ENCODE measurements at places on chromosomes 6 and 20.

GRCh38 chr6:149234051-149234962 is 83.2 kb upstream of the TAB2 start:
- peak; percentile 51 for DNase-seq

DNA sequence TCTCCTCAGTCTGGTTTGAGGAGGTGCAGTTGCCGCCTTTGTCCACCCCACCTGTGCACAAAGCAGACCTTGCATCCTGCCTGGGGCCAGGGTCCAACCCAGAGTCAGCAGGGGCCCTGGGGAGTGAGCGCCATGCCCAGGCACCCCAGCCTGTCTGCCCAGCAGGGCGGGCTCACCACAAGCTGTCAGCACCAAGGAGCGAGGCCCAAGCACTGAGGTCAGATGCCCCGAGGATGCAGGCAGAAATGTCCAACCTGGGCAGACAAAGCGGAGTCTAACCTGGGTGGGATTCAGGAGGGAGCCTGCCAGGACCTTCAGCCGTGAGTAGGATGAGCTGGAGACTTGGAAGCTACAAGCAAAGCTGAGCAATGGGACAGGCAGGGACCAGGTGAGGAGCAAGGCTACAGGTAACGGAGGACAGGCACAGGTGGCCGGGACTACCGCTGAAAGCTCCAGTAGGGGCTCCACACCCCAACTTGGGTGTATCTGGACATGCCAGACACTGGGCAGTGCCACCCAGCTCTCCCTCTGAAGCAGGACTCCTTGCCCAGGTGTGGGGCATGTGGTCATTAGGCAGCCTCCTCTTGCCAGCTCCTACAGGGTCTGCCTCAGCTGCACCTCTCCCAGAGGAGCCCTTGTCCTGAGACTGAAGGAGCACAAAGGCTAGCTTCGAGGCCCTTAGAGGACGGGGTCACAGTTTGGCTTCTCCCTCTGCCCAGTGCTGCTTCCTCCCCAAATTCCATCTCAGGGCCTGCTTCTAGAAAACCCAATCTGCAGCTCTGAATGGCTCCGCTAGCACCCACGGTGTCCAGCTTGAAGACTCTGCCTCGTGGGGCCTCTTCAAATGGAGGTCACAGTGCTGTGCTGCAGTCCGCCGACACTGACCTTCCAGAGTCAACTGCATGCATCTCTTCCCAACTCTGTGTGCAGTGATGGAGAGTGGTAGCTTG is 210.6 kb upstream of the CDYL start:
- DNase-seq, result no peak

GRCh38 chr6:132612449-132613108 is 11.5 kb downstream of the TAAR2 start:
- DNase-seq, result no peak

DNA sequence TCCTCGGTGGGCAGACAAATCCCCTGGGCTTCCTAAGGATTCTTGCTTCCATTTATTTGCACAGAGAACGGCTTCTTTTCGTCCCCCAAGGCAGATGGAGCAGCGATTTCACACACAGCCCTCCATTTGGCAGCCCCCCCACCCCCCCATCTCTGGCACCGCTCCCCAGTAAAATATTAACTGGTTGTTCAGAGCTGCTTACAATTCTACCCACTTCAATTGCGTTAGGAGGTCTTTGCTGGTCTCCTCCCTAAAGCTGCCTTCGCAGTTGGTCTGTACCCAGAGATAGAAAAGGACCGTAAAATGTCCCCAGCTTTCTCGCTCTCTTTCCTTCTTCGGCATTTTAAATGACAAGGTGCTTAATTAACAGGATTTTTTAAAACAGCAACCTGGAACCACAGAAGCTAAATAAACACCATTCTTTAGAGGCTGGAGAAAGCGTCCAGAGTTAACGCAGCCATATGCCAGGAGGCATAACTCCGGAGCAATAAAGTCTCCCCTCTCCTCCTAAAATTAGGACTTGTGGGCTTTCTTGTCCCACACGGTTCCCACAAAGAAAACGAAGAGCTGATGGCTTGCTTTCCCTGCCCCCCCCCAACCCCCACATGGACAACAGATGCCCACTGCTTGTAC is 1.7 kb upstream of the ZMYND8 start:
- DNase-seq, result no peak

GRCh38 chr6:22497276-22497675 is 72.1 kb upstream of the HDGFL1 start:
- DNase-seq, result no peak

GRCh38 chr6:100392423-100392822 is 72.3 kb downstream of the SIM1 start:
- no peak for DNase-seq

- no peak for DNase-seq
These were observed 218.6 kb downstream of the SYNE1 start for GRCh38 chr6:152418551-152418950.

DNA sequence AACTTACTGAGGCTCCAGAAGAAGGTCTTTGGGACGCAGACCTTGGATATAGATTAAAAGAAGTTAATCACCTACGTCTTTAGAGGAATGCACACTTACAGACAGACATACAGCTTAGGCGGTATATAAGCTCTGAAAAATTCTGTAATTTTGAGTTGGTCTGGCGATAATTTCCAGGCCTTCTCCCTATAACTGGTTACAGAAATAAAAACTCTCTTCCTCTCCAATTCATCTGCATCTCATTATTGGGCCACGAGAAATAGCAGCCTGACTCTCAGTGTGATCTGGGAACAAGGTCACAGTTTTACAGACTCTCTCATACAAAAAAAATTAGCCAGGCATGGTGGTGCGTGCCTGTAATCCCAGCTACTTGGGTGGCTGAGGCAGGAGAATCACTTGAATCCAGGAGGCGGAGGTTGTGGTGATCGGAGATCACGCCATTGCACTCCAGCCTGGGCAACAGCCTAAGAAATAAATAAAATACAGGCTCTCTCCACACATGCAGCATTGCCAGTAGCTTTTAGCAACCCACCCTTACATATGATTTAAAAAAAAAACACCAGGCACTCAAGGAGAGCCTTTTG is 4.7 kb downstream of the ZBTB24 start:
- peak; percentile 47 for DNase-seq

GRCh38 chr6:30683183-30683979 is 3.1 kb downstream of the PPP1R18 start:
- DNase-seq, result no peak

- peak; percentile 95 for DNase-seq
These were observed 213.9 kb upstream of the CNR1 start for GRCh38 chr6:88380083-88380482.

Data from fibroblast of mammary gland (primary cell).